Fibroblast of the aortic adventitia (primary cell): ENCODE measurements at places on chromosomes 11 and 22. TPM values are rescaled to one million over a fixed set of nuclear protein-coding genes. Genes with fewer than 3 reads are reported as not detected.

The CALCB gene
- not detected in 2 replicates for total RNA-seq

The SIK2 gene
- total RNA-seq: 8.8 and 16.6 TPM in 2 replicates

The SLC22A25 gene
- not detected in 2 replicates for total RNA-seq

The OR2AT4 gene
- under 0.01 TPM in 1 of 2 replicates, not detected in the other for total RNA-seq

The SPI1 gene
- total RNA-seq: not detected in 2 replicates

The DDI1 gene
- total RNA-seq: not detected in 2 replicates

The MIOX gene
- total RNA-seq: not detected in 2 replicates

The TMEM121B gene
- 0.09 and 0.16 TPM in 2 replicates for total RNA-seq
